Left cardiac atrium (tissue), 4 donors: ENCODE measurements at places on chromosomes 5 and 9. TPM values are rescaled to one million over a fixed set of nuclear protein-coding genes. Genes with fewer than 3 reads are reported as not detected.

GRCh38 chr5:96844481-96844990, 31.8 kb upstream of the ERAP2 start:
- DNase-seq, result no peak

Gene SKP1
- total RNA-seq, result 391 TPM

Gene LHX3
- not detected for total RNA-seq

- no peak for DNase-seq
These were observed 167.2 kb downstream of the PAX5 start for GRCh38 chr9:36866840-36867239.

DNA sequence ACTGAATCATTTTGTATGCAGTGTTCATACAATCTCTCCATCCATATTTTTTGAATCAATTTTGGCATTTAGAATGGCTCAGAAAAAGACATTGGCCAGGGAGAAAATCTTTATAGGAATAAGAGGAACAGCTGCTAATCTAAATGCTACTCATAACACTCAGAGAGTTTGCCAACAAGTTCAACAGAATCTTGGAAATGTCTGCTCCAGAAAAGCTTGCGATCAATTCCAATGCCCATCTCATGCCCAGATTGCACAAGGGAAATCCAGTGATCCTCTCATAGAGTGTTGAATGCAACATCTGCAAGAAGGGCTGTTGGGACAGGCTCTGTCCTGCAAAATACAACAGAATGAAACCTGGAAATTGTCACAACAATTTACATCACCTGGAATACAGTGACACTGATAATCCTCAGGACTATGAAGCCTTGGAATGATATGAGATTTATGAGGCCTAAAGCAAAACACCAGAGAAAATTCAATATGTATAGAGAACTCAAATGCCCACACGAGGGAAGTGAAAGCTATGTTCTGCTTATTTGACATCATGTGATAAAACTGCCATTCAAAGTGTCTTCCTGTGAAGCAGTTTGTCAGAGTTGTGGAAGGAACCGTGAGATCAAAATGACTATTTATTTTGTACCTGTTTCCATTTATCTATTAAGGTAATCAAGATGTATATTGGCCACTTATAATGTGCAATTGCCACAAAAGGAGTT, 190.1 kb downstream of the PARP8 start:
- DNase-seq, result no peak

Gene C8G
- 3.5 TPM for total RNA-seq
